Stimulated activated CD8-positive, alpha-beta memory T cell treated with anti-CD3 and anti-CD28 coated beads, Interleukin-2, amount 100 ng/mL, for 1 hour (primary cell): ENCODE measurements at places on chromosomes 12 and 14.

GRCh38 chr12:52323416-52324152 lies 2.4 kb upstream of the KRT83 start:
- DNase-seq: no peak

DNA sequence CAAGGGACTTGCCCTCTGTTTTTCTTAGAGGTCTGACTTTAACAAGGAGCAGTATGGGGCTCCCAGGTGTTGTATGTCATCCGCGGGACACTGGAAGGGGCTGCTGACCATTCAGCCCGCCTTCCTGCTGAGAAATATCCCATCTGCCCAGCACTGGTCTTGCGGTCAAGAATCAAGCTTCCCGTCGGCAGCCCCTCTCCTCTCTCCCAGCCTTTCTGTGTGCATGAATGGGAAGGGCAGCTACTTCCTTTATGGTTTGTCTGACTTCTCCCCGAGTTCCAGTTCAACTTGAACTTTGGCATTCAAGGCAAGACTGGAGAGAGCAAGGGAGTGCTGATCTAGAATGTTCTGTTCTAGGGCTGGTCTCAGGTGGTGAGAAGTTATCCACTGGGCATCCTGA lies 51.5 kb downstream of the PSMA6 start:
- DNase-seq: no peak

DNA sequence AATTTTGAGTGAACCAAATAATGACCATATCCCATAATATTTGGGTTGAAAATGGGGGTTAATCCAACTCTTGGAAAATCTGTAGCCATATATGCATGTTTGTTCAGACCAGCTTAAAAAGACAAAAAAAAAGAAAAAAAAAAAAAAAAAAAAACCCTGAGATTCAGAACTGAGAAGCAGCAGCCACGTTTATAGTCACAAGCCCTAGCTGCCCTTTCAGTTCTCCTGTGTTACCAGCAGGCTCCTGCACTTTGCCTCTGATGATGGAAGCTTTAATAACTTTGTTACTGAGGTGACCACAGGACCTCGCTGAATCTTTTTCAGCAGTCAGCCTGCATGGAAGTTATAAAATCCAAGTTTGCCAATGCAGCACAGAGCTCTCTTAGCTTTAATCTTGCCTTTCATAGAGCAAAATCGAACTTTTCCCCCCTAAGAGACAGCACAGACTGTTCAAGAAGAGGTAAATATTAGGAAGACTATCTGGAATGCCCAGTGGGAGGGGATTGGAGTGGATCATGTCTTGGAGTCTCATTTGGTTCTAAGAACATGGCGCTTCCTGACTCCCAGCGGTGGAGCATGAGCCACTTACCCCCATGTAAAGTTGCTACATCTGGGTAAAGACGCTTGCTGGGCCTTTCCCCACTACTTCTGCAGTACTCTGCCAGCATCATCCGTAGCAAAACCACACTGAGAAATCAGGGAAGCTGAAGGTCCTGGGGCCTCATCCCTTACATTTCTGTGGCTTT lies 20.6 kb downstream of the GNG2 start:
- DNase-seq: no peak

- no peak for DNase-seq
Observed at GRCh38 chr12:22855456-22855855, 230.5 kb downstream of the ETNK1 start.

DNA sequence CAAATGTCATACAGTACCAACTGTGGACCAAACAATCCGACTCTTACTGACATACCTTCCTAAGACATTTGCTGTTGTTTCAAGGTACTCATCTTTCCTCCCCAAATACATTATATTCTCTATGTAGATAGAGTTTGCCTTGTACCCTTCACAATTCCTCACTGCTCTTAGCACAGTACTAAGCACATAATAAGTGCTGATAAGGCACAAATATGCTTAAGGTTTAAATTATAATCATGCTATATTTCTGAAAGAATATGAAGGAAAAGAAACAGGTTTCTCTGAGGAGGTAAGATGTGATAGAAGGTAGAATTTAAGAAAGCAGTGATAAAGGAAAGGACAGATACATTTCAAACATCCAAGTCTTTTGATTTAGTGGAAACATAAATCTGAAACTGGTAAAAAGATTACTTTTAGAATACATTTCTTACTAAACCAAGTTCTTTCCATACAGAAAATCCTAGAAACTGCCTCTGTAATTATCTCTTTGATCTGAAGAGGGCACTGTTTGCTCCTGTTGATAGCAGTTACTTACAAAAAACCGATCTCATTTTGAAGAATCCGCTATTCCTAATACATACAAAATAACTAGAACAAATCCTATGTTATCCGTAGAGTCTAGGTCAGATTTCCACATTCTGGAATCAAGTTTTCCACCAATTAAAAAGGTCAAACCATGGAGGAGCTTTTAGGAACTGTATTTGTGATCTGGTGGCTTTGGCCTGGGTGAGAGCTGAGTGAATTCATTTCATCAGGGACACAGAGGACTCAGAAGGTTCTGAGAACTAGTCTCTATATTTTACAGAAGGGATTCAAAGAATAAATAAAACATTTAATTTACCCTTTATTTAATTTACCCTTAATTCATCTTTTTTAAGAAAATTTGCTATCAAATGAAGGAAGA lies 311.9 kb downstream of the DAD1 start:
- no peak for DNase-seq

GRCh38 chr12:19461999-19462398 lies 22.7 kb downstream of the AEBP2 start:
- no peak for DNase-seq

GRCh38 chr14:56322531-56322930 lies 204.3 kb downstream of the PELI2 start:
- DNase-seq: no peak

DNA sequence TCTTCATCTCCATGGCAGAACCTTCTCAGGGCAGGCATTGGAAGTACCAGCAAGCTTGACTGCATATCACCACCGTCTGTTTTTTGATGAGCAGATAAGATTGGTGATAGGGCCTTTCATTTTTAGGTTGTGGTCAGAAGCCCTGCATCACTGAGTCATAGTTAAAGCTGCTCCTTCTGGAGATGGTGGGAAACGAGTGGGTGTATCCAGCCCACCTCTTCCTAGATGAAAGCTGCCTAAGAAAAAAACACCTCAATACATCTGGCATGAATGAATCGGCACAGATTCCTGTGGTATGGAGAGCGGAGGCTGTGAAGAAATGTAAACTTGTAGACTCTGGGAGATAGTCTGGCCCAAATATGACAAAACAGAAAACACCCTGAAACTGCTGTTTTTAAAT lies 248.7 kb upstream of the EGLN3 start:
- no peak for DNase-seq

DNA sequence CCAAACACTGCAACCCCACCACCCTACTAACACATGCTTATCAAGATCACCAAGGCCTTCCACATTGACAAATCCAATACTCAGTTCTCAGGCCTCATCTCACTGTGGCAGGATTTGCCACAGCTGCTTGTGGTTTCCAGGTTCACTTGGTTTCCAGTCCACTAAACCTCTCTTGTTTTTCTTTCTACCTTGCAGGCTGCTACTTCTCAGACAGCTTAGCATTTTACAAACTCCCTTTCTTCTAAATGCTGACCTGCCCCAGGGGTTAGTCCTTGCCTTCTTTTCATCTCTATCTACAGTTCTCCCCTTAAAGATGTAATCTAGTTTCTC lies 84.1 kb downstream of the BCAT1 start:
- no peak for DNase-seq

- DNase-seq: no peak
Observed at GRCh38 chr12:75481013-75481705, 604 bp downstream of the GLIPR1 start.
